ENCODE measurements at places on chromosomes 7 and 10.

DNA sequence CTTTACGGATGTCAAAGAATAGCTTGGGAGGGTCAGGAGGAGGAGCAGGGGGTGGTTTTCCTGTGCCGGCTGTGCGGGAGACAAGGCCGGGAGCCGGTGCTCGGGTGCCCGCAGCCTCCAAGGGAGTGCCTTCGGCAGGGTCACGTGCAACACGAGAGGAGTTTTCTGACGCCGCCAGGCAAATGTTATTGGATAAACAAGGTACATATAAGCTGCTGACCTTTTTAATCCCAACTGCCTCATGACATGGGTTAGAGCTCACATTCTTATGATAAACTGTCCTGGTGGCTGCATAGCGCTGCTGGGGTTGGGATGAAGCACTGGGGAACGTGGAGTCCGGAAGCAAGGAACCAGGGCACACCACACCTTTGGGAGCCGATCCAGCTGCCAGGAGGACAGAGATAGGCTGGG is 124.8 kb upstream of the PDLIM1 start:
- DNase-seq: no peak

- no peak for DNase-seq
Measured at GRCh38 chr7:120898715-120899499, 41.0 kb upstream of the TSPAN12 start.

DNA sequence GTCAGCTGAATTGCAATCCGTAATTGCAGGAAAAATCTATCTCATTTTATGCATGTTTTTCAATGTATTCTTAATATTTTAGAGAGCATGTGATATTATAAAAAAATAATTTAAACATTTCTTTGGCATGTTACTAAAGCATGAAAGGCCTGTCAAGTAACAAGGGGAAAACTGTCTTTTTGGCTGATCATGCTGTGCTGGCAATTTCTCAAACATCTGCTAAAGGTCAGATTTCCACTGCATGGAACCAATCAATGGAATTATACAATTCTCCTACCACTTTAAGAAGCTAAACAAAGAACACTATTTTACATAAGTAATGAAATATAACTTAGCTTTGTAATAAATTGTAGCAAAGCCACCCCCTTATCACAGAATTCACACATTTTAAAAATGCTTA is 49.4 kb downstream of the JMJD1C start:
- DNase-seq: no peak

- DNase-seq: no peak
Measured at GRCh38 chr7:155725006-155725355, 80.5 kb downstream of the RBM33 start.

DNA sequence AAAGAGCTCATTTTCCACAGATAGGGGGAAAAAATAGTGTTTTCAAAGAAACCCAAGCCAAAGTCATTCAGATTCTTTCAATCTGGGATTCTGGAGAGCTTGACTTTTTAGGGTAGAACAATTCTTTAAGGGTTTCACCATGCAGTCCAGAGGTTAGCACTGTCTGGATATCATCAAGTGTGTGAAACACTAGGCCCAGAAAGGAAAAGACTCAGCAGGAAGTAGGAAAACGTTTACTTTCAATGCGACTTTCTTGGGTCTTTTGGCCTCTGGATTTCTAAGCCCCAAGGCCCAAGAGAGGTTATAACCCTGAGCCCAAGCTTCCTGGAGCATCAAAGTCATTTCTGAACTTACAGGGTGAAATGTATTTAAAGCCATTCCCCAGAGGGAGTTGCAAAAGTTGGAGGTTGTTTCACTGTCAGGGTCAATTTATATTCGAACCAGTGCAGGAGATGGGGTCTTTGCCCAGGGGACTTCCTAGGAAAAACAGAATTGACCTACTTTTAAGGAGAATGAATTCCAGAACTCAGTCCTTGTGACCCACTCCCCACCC is 158.0 kb downstream of the C7orf25 start:
- DNase-seq: no peak
